ENCODE measurements at places on chromosomes 11 and 22. TPM values are rescaled to one million over a fixed set of nuclear protein-coding genes. Genes with fewer than 3 reads are reported as not detected.
A peak's percentile ranks its signal among the peaks of the same experiment; 100 is the strongest.

DNA sequence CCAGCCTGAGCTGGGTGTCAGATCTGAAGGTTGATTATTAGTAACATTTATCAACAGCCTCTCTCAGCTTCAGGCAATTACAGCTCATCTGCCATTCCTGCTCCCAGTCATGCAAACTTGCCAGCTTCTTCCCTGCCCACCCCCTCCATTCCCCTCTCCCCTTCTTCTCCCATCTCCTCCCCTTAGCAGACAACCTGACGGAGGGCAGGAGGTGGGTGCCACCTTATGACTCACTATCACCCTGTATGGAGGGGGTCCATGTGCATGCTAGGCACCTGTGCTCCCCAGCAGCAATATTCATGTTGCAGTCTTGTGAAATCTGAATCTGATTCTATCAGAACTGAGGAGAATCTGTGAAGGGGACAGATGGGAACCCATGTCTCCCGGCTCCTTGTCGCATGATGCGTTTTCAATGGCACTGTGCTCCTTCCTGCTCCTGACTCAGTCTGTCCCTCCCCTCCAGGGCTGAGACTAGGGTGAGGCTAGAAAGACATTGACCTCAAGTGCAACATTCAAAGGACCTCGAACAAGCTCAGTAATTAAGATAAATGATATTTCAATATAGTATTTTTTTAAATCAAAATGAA is 46.3 kb upstream of the TUB start:
- H3K36me3 ChIP-seq = no peaks in the 10 kb centered on the region
- no peak overlapping the region for H3K4me3 ChIP-seq
- H3K27me3 ChIP-seq = no peaks in the 10 kb centered on the region

DNA sequence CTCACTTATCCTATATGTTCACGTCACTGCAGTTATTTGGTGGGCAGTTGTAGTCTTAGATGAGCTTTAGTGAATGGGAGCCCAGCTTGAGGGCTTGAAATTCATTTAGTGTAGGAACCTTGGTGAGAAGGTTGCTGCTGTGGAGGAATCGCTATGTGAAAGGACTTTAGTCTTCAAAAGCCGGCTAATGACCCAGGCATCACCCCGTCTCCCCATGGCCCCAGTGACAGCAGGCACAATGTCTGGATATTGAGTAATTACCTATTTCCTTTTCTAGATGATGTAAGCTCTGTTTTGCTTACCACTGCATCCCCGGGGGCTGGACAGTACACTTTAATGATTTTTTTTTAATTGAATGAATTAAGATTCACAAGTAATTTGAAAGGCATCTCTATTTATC is 283.2 kb downstream of the ST3GAL4 start:
- no peaks in the 10 kb centered on the region for H3K36me3 ChIP-seq
- no peak overlapping the region for H3K4me3 ChIP-seq
- peaks cover 16% of the 10 kb centered on the region for H3K27me3 ChIP-seq
- DNase-seq = no peak
- no peaks in the 10 kb centered on the region for H3K4me1 ChIP-seq

GRCh38 chr11:12581923-12582322 is 92.3 kb upstream of the TEAD1 start:
- no peak for DNase-seq
- H3K4me1 ChIP-seq = no peaks in the 10 kb centered on the region
- no peak overlapping the region for H3K27ac ChIP-seq
- H3K36me3 ChIP-seq = no peaks in the 10 kb centered on the region

DNA sequence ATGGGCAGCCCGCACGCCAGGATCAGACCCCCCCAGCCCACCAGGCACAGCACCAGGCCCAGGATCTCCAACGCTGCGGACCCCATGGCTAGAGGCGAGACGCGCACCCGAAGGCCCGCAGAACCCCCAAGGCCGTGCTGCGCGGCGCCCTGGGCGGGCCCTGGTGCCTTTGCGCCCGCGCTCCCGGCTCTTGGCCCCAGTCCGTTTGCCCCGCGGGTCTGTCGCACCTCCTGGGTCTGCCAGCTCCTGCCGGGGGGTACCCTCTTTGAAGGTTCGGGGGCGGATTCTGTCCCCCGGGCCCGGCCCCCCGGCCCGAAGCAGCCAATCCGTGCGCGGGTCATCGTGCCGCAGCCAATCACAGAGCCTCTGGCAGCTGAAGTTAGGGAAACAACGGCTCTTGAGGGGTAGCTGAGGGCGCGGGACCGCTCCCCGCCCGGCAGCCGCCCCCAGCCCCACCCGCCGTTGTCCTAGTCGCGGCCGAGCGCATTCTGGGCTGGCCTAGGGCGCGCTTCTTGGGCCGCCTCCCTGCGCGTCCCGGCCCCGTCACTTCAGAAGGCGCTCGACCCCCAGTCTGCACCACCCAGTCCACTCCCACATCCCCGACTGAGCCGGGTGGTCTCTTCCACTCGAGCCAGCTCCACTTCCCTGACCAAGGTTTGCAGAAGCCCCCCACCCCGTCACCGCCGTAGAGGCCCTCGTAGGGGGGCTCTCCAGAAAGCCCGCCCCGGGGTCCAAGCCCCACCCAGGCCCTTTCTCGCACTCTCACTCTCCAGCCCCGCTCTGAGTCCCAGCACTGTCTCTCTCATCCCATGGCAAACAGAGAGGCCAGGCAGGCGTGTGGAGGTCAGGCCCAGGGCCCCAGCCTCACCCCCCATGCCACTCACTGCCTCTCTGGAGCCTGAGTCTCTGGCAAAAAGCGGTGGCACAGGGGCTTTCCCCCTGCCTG is at the start of gene CLDN5:
Gene CLDN5 (minus strand): TSS at position 241 of the 946 bp plus-strand sequence. CDS start 155 bp downstream, at position 86.
- DNase-seq = no peak
- no peak within 1 kb of the TSS for H3K27ac ChIP-seq
- H3K27me3 ChIP-seq = no peaks in the 10 kb centered on the region
- peak within 1 kb of the TSS; percentile 26 for H3K4me3 ChIP-seq

DNA sequence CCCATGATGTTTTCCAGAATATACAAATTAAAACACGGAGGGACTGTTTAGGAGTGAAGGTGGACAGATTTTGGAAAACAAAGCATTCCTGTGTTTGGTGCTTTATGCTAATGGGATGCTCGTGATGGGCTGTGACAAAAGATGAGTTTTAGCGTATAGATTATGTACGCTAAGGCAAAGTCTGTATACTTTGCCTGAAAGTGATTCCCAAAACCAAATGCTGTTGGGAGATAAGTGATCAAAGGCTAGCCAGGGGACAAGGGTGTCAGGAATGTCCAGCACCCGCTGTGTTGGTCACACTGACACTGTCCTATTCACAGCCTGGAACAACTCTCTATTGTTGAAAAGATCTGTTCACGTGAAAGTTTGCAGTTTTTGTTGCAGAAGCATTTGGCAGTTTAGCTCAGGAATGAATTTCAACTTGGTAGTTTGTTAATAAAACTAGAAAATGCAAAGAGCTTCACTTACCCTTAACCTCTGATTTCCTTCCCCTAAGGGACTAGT is 1.5 kb downstream of the JAM3 start:
- H3K27me3 ChIP-seq = peaks cover 13% of the 10 kb centered on the region
- no peak overlapping the region for H3K4me3 ChIP-seq
- H3K36me3 ChIP-seq = no peaks in the 10 kb centered on the region
- H3K4me1 ChIP-seq = peaks cover 7% of the 10 kb centered on the region
- DNase-seq = no peak
- no peak overlapping the region for H3K27ac ChIP-seq

GRCh38 chr22:43859621-43860020 is 2.7 kb downstream of the SULT4A1 start:
- H3K27ac ChIP-seq = no peak overlapping the region
- DNase-seq = no peak
- no peak overlapping the region for H3K4me3 ChIP-seq
- no peaks in the 10 kb centered on the region for H3K27me3 ChIP-seq
- no peaks in the 10 kb centered on the region for H3K4me1 ChIP-seq
- no peaks in the 10 kb centered on the region for H3K36me3 ChIP-seq

DNA sequence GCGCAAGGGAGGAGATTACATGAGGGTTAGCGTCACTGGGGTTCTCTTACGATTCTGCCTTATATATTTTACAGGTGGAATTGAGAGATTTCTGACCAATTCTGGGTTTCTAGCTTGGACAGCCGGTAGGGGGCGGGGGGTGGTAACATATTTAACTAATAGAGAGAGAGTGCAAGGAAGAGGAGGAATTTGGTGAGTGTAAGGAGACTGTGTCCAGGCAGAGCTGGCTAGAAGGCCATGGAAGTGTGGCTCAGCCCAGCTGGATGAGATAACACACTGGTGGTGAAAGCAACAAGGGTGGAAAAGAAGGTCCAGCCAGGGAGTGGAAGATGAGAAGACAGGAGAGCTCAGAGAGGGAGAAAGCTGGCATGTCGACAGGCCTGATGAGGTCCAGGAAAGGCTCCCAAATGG is 56.5 kb downstream of the ST3GAL4 start:
- no peaks in the 10 kb centered on the region for H3K4me1 ChIP-seq
- H3K27me3 ChIP-seq = no peaks in the 10 kb centered on the region
- peaks cover 3% of the 10 kb centered on the region for H3K36me3 ChIP-seq
- no peak for DNase-seq
- no peak overlapping the region for H3K27ac ChIP-seq

DNA sequence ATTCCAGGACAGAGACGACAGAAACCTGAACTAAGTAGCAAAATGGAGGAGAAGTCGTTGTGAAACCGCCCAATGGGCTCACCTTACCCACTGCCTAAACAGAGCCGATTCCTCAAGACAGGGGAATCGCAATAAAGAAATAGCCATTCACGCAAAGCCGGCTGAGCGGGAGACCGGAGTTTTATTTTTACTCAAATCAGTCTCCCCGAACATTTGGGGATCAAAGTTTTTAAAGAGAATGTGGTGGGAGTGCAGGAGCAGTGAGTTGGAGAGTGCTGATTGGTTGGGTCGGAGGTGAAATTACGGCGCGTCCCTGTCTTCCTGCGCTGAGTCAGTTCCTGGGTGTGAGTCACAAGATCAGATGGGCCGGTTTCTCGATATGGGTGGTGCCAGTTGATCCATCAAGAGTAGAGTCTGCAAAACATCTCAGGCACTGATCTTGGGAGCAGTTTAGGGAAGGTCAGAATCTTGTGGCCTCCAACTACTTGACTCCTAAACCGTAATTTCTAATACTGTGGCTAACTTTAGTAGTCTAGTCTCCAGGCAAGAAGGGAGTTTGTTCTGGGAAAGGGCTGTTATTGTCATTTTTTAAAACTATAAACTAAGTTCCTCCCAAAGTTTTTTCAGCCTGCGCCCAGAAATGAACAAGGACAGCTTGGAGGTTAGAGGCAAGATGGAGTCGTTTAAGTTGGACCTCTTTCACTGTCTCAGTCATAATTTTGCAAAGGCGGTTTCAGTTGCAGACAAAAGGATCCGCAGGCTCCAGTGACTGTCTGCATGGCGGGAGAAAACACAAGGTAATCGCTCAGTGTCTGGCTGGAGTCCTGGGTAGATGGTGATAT is 34.1 kb downstream of the OR4D9 start:
- H3K27ac ChIP-seq = peak overlapping the region; percentile 75
- no peaks in the 10 kb centered on the region for H3K36me3 ChIP-seq
- DNase-seq = no peak

DNA sequence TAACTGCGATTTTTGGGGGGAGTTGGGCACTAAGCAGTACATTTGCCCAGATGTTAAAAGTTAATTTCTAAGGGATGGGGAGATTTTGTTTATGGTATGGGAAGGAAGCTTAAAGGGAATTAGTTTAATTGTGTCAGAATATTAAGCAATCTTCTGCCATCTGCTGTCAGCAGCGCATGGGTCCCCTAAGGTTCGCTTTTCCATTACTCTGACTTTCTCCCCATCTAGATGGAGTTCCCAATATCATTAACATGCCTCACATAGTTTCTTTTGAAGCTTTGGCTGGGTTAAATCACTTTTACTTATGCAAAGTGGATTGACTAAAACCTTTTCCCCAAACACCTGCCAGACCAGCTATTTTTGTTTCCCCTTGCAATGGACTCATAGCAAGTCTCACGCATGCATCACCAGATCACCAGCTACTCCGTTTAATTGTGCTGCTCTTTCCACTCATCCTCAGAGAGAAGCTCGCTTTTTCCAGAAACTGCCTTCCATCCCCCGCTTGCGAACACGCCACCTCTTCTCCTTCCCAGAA is 172.7 kb downstream of the FAT3 start:
- H3K36me3 ChIP-seq = no peaks in the 10 kb centered on the region
- no peak for DNase-seq
- no peak overlapping the region for H3K27ac ChIP-seq
- H3K4me1 ChIP-seq = no peaks in the 10 kb centered on the region
- no peaks in the 10 kb centered on the region for H3K27me3 ChIP-seq
- H3K4me3 ChIP-seq = no peak overlapping the region

DNA sequence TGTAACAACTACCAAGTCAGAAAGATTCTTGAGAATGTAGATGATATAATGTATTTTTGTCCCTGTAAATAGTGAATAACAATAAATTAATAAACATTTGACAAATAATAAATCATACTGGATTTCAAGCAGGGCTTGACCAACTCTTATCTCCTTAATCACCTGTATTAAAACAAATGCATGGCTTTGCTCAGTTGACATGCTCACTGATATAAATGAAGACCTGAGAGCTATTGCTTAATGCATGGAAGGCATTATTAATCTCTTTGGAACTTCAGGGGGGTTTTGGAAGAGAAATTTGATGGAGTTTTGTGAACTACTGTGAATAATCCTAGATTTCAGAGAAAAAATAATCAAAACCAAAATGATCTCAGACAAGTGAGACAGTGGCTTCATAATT is 1420.4 kb upstream of the TENM4 start:
- H3K4me3 ChIP-seq = no peak overlapping the region
- H3K36me3 ChIP-seq = no peaks in the 10 kb centered on the region
- no peak for DNase-seq
- H3K27ac ChIP-seq = no peak overlapping the region
- H3K4me1 ChIP-seq = no peaks in the 10 kb centered on the region

The CENATAC gene
- total RNA-seq = 45.4 TPM

The SHANK3 gene
- 7.6 TPM for total RNA-seq

The SPCS2 gene
- total RNA-seq = 242 TPM

The ZNHIT2 gene
- 27.1 TPM for total RNA-seq

The UPK3A gene
- not detected for total RNA-seq

The IL17REL gene
- 0.82 TPM for total RNA-seq

The KRTAP5-11 gene
- total RNA-seq = not detected

Data from Panc1 (cell line).